ENCODE measurements at places on chromosomes 4 and X. TPM values are rescaled to one million over a fixed set of nuclear protein-coding genes. Genes with fewer than 3 reads are reported as not detected.

GRCh38 chr4:130249002-130249401 is 1153.0 kb downstream of the C4orf33 start:
- H3K27me3 ChIP-seq, result no peaks in the 10 kb centered on the region
- no peak overlapping the region for H3K27ac ChIP-seq
- no peak for DNase-seq
- H3K4me1 ChIP-seq, result no peaks in the 10 kb centered on the region

MXRA5 gene
- total RNA-seq, result not detected

DNA sequence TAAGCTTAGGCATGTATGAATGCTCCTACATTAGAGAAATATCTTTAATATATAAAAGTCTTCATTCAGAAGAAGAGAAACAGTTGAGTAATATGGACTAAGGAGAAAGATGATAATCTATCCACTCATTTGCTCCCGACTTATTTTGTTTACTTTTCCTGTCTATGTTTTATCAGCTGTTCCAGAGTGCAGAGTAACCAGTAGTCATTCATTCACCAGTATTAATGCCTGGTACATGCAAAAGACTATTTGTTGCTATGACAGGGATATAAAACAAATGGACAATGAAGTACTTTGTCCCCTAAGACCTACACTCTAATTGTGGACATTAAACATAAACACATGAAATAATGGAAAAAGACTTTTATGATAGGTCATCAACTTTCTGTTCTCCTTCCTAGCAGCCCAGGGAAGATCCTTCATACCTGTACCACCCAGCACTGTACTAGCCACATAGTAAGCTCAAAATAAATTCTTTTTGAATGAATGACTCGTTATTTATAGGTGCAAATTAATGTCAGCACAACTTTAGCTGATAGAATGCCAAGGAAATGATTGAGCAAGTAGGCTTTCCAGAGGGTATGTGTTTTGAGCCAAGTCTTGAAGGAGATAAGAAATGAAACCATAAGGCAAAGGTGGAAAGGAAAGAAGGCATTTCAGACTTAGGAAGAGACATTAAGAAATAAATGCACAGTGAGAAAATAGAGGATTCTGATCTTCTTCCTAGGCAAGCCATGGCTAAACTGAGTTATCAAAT is 45.0 kb upstream of the IL13RA1 start:
- no peak for DNase-seq
- H3K4me3 ChIP-seq, result no peak overlapping the region
- no peak overlapping the region for H3K27ac ChIP-seq
- peaks cover 26% of the 10 kb centered on the region for H3K36me3 ChIP-seq
- no peaks in the 10 kb centered on the region for H3K4me1 ChIP-seq
- no peaks in the 10 kb centered on the region for H3K27me3 ChIP-seq

CT45A3 gene
- not detected for total RNA-seq

DNA sequence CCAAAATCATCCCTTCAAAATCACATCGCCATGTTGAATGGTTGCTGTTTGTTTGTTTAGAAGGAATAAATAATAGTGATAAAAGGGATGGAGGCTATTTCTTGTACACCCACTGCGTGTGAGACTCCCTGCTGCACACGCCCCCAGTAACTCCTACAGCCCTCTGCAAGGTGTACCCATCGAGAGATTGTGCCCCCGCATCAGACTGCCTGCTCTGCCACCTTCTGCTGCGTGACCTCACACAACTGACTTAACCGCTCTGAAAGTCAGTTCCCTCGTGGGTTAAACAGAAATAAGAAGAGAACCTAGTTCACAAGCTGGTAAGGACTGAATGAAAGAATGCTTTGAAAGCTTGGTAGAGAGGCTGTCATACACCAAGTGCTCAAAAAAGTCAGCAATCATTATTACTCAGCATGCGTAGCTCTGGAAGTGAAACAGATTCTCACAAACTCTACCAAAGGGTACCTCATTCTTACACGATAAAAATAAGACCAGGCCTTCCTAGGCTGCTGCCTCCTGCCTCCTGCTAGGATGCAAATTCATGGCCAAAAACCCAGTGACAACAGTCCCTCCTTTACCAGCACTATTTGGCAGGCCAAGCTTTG is 147.1 kb downstream of the CPEB2 start:
- H3K4me1 ChIP-seq, result peaks cover 4% of the 10 kb centered on the region
- H3K4me3 ChIP-seq, result no peak overlapping the region
- no peak for DNase-seq
- no peak overlapping the region for H3K27ac ChIP-seq

DNA sequence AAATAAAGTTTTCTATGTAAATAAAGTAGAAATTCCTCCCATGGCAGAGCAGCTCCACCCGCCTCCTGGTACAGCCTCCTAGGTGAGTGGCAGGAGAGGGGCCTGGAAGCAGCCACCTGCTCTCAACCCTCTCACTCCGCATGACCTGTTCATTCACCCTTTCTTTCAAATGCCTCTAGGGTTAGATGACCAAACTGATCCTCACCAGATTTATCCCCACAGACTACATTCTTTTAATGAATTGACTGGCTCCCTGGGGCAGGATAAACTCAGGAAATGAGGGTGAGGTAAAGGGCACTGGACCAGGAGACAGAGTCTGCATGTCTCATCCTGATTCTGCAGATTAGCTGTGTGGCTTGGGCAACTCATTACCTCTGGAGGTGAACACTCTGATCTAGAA is 32.6 kb upstream of the NKX6-1 start:
- H3K4me1 ChIP-seq, result no peaks in the 10 kb centered on the region
- H3K4me3 ChIP-seq, result no peak overlapping the region
- peaks cover 2% of the 10 kb centered on the region for H3K27me3 ChIP-seq
- DNase-seq, result no peak
- no peaks in the 10 kb centered on the region for H3K36me3 ChIP-seq
- no peak overlapping the region for H3K27ac ChIP-seq

IRF2 gene
- 81.6 TPM for total RNA-seq

NXF2 gene
- not detected for total RNA-seq

Measured in activated CD8-positive, alpha-beta memory T cell treated with anti-CD3 and anti-CD28 coated beads, Interleukin-2, amount 10 ng/mL, durations not matched to agents 7 days and 5 days (primary cell).